Germinal center (tissue), 1 donor: ENCODE measurements at places on chromosomes 1 and 21.
A peak's percentile ranks its signal among the peaks of the same experiment; 100 is the strongest.

DNA sequence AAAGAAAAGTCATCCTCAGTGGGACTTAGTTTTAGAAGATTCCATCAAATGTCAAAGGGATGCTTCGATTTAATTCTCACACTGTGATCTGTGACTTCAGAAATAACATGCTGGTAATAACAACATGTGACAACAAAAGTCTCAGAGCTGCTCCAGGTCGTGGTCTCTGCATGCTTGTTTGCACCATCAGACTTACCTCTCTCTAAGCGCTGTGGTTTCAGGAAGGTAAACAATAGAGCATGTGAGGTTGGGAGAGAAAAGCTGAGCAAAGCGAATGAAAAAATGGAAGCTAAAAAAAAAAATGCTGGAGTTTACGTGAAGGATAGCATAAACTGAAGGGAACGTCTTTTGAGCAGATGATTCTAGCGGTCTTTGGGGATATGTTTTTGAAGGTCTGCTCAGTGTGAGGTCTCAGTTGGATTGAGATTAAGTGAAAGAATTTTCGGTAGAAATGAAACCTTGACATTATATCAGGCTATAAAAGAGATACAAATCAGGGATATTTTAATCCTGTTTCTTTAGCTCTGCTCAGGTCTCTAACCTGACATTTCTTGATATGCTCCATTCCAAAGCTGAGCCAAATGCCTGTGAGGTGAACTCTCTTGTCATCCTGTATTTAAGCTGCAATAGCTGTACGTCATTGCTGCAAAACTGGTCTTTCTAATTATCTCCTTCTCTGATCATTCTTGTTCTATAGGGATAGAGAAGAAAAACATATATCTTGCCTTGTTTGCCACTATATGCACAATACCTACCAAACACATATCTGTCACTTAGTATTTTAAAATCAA, 86.5 kb downstream of the C1orf21 start:
- no peak for DNase-seq

DNA sequence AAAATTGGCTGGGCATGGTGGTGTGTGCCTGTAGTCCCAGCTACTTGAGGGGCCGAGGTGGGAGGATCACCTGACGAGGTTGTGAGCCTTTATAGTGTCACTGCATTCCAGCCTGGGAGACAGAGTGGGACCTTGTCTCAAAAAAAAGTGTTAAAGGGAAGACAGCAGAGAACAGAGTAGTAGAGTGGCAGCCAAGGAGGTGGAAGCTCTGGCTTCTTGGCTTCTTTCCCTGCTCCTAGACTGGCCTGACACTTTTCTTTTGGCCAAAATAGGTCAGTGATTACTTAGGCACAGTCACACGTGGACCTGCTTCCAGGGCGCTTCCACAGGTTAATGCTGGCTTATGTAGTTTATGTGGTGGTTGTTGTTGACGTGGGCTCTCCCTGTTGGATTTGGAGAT, 3.2 kb downstream of the DIP2A start:
- DNase-seq: no peak

DNA sequence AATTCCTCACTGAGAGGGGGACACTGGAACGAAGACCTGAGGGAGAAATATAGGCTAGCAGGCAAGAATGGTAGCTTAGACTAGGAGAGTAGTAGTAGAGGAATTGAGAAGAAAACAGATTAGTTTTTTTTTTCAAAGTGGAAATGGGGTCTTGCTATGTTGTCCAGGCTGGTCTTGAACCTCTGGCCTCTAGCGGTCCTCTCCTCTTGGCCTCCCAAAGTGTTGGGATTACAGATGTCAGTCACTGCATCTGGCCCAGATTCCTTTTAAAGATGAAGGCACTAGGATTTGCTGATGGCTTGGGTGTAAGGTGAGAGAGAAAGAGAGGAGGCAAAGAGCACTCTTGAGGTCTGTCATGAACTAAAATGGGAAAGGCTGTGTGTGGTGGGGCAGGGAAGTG, 30.1 kb downstream of the NFASC start:
- DNase-seq: no peak

- no peak for DNase-seq
These were observed 104.6 kb downstream of the TLR5 start for GRCh38 chr1:223038288-223039006.

- no peak for DNase-seq
These were observed 169.3 kb upstream of the ETV3 start for GRCh38 chr1:157307491-157307890.

DNA sequence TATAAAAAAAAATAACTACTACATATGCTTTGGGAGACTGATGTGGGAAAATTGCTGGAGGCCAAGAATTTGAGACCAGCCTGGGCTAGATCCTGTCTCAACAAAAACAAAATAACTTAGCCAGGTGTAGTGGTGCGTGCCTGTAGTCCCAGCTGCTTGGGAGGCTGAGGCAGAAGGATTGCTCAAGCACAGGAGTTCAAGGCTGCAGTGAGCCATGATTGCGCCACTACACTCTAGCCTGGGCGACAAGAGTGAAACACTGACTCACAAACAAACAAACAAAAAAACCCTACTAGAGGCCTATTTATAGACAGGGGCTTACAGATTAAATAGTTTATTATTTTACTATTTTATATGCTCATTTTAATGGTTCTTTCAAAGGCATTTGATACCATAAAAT, 80.0 kb downstream of the LHX4 start:
- no peak for DNase-seq

DNA sequence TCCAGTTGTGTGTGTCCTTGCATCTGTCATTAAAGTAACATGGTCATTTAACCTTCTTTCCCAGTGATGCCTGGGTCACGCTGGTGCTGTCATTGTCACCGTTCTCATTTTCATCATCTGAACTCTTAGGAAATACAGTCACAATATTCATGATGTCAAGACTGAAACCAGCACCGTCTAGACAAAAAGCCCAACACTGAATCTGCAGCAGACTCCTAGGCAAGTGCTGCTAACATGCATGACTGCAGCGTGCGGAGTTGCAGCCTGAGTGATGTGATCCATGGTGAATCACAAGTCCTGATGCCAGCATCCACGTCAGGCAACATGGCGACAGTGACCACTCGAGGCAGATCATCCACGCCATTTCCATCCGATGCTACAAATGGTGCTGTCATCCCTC, 37.6 kb downstream of the MRPL37 start:
- DNase-seq: no peak

DNA sequence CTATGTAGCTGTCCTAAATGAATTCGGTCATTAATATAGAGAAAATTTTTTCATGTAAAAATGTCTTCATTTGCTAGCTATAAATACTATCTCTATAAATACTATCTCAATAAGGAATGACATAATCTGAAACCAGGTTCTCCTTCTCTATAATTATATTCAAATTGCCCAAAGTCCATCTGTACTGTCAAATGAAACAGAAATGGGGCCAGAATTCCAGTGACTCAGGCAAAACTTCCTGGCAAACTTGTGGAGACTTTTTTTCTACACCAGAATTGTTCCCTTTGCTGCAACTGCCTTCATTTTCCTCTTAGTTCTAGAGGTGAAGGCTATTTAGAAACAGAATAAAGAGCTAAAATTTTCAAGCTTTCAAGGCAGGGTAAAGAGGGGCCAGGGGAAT, 152.5 kb downstream of the KCNH1 start:
- no peak for DNase-seq

DNA sequence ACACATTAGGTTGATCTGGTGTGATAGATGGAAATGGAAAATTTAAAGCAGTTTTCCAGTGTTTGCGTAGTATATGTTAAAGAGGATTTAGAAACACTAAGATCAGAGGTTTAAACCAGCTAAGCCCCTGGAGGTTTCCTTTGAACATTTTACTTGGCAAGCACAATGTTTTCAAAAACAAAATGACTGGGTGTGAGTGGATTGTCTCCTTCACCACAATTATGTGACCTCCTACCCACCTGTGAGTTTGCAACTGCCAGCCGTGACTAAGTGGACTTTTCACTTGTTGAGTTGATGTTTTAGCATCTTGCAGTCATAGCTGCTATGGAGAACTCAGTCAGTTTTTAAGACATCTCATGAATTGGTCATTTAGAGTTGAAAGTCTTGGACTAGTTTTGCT, 4.7 kb downstream of the CCDC190 start:
- no peak for DNase-seq

DNA sequence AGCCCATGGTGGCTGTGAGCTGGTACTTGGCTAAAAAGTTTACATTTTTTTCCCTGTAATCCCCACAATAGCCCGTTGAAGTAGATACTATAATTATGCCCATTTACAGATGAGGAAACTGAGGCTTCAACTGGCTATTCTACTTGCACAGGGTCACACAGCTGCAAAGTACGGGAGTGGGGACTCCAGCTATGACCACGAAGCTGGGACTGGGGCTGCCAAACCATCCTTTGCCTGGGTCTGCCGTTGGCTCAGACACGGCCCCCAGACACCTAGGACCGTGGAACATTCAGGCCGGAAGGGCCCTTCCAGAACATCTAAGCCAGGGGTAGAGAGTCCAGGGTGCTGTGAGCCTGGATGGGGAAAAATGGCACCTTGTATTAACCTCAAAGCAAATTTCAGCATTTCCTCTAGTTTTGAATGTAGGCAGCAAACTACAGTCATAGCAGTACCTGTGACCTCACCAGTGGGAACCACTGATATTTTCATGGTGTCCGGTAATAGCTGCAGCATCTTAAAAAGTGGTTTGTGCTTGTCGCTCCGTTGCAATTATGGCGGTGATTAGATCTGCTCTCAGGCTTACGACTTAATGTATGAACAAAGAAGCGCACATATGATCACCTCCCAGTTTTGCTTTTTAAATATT, 4.3 kb downstream of the TP73 start:
- DNase-seq: peak; percentile 51

DNA sequence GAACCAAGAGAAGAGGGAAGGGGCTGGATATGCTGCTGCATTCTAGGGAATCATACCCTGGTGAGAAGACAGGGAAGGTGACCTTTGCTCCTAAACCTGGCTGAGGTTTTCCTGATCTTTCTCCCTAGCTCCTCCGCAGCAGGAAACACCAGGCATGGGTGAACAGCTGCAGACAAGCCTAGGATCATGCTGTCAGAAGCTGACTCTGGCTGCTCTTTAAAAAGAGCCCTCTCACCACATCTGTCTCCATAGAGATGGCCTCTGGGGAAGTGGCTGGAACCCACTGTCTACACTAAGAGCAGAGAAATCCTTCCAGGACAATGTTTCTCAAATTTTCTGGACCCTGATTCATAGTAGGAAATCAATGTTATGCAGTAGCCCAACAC, 57.6 kb downstream of the CD34 start:
- no peak for DNase-seq

DNA sequence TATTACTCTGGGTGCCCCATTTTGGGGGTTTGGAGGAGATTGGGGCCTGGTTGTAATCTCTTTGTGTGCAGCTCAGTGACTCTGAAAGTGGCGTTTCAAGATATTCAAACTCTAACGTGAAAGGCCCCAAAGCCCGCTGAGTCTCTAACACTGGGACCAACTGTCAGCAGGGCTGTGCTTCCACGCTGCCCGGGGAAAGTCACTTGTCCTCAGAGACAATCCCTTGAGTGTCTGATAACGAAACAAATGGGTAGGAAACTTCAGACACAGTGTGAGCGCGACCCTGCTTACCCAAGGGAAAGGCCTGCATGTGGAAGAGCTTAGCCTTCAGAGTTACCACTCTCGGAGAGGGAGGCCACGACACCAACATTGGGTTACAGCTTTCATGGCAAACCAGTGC, 837 bp downstream of the UBASH3A start:
- DNase-seq: no peak

DNA sequence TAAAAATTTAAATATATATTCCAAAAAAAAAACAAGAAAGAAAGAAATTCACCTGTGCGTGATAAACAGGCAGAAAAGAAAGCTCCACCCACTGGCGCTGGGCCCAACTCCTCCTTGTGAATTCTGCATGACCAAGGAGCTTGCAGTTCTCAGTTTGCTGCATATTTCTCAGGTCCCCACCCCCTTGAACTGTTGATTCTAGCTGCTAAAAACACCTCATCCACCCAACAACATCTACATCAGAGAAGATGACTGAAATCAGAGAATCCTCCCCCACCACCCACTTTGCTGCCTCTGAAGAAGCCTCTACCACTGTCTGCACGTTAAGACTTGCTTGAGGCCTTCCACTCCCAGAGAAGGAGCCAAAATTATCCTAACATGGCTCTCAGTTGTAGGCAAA, 104.8 kb downstream of the RGS2 start:
- no peak for DNase-seq

DNA sequence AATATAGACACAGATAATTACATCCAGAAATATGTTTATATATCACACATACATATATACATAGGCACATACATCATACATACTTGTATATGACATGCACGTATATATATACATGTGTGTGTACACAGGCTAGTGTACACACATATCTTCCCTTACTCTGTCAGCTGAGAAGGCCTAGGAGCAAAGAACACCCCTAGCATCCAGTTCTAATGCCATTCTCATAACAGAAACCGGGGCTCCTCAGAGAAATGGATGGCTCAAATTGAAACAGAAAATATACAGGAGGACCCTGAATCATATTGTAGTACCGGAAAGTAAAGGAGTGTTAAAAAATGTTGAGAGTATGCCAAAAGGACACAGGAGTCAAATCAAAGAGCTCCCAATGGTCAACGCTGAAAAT, 19.7 kb upstream of the HYI start:
- DNase-seq: no peak

GRCh38 chr1:231075497-231075896, 35.4 kb upstream of the FAM89A start:
- DNase-seq: no peak

DNA sequence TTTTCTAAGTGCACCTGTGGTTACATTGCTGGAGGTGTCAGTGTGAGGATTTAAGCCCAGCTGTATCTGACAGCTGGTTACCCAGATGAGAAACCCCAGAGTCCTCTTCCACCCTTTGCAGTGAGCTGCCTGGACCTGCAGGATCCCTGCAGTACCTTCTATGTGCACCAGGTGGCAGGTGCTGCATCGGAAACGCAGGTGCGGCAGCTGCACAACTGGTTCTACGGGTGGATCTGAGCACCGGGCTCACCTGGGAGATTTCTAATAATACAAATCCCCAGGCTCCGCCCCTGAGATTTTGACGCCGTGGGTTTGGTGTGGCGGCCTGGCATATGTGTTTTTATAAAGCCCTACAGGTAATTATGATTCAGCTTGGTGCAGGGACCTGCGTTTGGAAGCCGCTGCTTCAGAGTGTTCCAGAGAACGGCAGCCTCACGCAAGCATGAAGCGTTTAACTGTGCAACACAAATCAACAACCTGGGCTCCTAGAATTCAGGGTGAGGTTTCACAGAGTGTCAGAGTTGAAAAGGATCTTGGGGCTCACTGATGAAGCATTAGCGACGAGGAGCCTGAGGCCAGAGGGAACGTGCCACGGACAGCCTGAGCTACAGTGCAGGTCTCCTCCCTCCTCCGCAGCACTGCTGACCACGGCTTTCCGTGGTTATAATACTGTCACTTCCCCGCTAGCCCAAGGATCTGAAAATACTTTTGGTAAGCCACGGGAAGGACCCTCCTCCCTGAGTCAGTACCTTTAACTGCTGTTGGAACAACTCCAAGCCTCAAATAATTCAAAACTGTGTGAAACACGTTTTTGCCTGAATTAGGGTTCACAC, 96.7 kb upstream of the TRABD2B start:
- DNase-seq: peak; percentile 78

- DNase-seq: peak; percentile 33
These were observed 808 bp downstream of the MAP3K21 start for GRCh38 chr1:233328142-233328921.
